ENCODE measurements at places on chromosomes 3 and 15.

- DNase-seq, result no peak
Measured at GRCh38 chr3:97720417-97720816, 44.1 kb upstream of the ARL6 start.

DNA sequence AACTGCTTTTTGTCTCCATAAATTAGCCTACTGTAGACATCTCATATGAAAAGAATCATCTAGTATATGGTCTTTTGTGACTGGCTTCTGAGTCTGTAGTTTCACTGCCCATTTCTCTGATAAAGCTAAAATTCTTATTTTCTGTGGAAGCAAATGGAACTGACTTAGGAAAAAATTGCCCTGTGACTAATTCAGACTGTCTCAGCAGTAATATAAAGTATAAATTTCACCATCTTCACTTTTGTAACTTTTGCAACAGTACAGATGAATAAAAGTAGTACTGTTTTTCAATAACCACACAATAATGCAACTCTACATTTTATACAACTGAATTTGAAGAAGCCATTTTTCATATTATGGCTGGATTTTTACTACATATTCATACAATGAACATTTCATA lies 104.1 kb downstream of the TBC1D5 start:
- DNase-seq, result no peak

DNA sequence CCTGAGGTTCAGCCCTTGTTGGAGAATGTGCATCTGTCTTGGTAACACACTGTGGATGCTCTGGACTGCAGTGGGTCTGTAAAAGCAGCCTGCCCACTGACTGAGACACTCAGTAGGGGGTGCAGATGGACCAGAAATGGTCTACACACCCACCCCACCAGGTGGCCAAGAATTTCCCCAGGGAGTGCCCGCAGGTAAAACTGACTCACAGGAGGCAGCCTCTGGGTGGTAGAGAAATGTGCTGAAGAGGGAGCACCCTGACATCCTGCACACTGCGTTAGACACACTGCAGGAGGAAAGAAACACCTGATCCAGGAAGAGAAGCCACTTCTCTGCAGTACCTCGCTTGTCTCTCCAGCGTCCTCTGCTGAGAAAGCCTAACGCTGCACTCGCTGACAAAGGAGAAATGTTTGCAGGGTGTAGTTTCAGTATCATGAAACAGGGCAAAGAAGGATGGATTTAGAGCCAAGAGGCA lies 109.5 kb upstream of the ABHD17C start:
- no peak for DNase-seq

DNA sequence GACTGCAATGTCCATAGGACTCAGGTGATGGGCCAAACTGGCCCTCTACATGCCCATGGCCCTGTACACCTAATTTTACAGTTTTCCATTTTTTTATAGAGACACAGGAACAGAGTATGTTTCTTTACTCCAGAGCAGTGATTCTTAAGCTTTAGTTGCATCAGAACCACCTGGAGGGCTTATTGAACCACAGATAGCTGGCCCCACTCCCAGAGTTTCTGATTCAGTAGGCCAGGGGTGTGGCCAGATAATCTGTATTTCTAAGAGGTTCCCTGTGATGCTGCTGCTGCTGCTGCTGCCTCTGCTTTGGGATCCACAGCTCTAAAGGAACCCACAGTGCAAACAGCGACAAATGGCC lies 5.1 kb downstream of the RBP1 start:
- DNase-seq, result no peak

DNA sequence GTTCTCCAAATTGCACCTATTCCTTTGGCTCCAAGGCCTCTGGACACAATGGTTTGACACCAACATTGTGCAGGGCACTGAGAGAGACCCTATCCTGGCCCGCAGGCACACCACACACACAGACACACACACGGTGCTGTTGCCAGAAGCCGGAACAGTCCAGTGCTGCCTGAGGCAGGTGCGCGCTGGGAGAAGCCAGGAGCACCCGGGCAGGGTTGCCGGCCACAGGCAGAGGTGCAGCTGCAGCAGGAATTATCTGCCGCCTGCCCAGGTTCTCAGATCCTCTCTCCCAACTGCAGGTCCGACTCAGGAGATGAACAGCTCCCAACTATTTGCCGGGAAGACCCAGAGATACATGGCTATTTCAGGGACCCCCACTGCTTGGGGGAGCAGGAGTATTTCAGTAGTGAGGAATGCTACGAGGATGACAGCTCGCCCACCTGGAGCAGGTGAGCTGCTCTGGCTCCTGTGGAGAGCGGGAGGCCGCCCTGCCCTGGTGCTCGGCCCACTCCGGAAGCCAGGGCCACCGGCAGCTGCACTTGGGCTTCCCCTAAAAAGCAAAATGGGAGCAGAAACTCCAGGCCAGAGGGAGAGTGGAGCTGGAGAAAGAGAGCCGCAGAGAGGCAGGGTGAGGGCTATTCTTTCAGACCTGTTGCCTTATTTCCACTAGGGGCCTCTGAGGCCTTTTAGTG lies 42.9 kb downstream of the CHDH start:
- DNase-seq, result no peak

GRCh38 chr3:15271785-15272381 lies 60.5 kb downstream of the SH3BP5 start:
- DNase-seq, result peak; percentile 63

GRCh38 chr3:69357196-69357595 lies 28.7 kb downstream of the FRMD4B start:
- no peak for DNase-seq

GRCh38 chr3:170695486-170696064 lies 109.7 kb upstream of the SLC7A14 start:
- no peak for DNase-seq

- no peak for DNase-seq
Measured at GRCh38 chr3:141380279-141380678, 12.0 kb downstream of the ZBTB38 start.

DNA sequence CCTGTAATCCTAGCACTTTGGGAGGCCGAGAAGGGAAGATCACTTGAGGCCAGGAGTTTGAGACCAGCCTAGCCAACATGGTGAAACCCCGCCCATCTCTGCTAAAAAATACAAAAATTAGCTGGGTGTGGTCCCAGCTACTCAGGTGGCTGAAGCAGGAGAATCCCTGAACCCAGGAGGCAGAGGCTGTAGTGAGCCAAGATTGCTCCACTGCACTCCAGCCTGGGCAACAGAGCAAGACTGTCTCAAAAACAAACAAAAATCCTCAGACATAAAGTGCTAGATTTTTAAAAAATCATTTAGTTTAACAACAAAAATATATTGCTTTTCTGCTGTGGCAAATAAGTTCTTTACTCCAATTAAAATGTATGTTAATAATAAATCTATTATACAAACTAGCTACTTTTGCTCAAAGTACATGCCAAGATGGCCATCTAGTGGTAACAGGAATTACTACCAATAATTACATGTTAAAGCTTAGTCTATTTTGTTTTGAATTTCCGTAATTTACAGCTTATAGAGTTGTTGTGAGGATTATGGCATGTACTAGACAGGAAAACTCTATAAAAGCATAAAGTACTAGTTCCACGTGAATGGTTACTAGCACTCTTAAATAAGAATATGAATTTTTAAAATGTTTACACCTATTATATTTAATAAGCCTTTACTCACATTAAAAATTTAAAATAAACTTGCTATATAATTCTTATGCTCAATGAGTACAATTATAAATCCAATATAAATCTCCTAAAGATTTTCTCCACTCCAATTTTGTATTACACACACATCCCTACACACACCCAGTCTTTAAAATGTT lies 39.0 kb downstream of the GABPB1 start:
- no peak for DNase-seq

DNA sequence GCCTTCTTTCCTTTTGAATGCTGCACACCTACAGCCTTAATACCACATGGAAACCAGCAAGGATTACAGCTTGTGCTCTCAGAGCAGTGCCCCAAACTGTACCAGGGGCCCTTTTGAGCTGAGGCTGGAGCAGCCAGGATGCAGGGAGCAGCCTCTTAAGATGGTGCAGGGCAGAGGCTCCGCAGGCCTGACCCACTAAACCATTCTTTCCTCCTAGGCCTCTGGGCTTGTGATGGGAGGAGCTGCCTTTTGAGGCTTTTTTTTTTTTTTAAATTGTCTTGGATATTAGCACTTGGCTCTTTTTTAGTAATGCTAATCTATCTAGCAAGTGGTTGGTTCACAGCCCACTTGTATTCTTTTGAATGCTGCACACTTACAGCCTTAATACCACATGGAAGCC lies 37.7 kb downstream of the PFN2 start:
- DNase-seq, result no peak

DNA sequence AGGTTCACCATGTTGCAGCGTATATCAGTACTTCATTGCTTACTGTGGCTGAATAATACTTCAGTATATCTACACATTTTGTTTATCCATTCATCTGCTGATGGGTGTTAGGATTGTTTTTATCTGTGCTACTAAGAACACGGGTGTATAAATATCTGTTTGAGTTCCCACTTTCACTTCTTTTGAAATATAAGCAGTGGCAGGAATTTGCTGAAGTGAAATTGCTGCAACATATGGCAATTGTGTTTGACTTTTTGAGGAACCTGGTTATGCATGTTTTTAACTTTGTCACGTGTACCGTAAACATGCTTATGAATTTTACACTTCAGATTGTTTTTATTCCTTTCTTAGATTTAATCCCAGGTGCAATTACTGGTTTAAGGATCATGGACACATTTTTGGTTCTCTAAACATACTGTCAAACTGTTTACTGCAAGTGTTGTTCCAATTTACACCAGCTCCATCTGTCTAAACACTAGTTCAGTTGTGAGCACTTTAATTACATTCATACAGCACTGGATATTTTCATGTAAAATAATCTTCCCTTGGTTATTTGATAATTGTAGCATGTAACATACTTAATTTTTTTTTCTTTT lies 23.1 kb downstream of the TRAK1 start:
- no peak for DNase-seq

- no peak for DNase-seq
Measured at GRCh38 chr3:116341899-116342298, 103.4 kb downstream of the LSAMP start.

GRCh38 chr15:41977757-41978383 lies 5.5 kb upstream of the EHD4 start:
- no peak for DNase-seq

DNA sequence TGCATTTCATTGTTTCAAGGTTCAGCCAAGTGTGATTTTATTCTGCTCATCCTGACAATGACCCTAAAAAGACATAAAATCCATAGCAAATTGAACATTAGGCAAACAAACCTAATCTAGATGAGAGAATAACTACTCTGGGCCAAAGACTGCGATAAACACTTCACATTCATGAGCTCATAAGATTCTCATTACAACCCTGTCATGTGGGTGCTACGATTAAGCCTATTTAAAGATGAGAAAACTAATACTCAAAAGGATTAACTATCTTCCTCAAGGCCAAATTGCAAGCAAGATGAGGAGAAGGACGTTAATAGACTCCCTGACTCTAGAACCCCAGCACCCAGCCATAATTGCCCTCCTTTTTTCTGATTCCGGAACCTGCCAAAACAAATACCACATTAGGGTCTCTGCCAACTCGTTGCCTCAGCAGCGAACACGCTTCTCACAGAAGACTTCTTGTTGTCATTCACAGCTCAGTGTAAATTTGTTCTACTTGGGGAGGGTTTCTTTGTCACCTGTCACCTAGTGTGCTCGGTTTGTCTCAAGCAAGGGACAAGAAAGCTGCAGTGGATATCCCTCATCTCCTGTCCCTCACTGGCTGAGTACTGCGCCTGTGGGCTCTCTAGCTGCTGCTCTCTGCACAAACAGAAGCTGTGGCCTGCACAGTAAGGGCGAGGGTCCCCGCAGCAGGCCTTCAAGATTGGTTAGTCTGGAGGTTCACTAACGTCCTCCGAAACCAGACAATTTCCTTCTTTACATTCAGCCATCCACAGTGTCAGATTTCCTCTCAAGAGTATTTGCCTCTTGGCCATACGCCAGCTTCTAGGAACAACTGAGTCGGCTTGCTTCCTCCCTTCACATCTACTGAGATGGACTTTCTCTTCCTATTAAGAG lies 200.0 kb upstream of the UBE2E2 start:
- DNase-seq, result no peak

DNA sequence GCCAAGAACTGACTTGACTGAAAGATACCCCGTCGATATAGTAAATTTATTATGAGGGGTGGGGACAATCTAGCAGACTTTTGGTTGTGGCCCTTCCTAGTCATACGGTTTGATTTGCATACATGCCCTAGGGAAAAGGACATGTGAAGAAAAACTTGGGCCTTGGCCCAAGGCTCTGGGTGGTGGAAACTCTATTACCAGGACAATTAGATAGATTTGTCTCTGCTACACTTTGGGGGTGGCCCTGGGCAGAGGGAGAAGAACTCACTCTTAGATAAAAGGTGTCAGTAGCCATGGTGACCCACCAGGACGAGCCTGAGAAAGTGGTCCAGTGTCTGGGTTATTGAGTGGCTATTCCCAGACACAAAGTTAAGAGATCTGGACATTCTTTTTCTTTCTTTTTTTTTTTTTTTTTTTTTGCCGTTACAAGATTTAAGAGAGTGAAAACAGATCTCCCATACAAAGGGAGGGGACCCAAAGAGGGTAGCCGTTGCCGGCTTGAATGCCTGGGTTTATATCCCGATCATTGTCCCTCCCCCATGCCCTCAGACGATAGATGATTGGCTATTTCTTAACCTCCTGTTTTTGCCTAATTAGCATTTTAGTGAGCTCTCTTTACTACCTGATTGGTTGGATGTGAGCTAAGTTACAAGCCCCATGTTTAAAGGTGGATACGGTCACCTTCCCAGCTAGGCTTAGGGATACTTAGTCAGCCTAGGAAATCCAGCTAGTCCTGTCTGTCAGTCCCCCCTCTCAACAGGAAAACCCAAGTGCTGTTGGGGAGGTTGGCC lies 96.4 kb upstream of the SMAD3 start:
- DNase-seq, result no peak

DNA sequence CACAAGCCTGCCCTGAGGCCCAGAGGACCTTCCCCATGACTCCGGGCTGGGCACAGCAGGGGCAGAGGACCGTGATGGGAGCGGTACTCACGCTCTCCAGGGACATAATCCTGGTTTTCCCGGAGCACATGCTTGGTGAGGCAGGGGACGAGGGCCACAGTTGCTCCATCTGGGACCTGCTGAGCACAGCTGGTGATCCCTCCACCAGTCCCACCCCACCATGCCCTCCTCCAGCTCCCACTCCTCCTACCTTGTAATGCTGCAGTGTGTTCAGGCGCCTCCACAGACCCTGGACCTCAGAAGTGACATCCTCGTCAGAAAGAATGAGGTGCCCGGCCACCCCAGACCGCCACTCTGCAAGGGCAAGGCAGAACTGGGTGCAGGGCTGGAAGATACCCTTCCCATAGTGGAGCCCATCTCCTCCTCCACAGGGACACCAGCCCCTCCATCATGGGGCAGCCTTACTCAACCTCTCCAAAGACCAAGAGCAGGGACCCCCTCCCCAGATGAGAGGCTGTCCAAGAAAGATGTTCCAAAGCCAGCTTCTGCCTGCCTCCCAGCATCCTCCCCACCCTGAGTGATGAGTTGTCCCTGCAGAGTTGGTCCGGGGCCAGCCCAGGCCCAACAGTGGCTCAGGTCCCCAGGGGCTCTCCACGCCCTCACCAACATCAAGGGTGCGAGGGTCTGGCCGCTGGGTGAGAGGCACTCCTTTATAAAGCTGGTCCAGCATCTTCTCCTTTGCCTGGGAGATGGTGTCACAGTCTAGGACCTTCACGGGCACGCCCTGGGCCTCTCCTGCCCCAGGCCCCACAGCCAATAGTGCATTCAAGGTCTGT lies 19.5 kb downstream of the PLXNB1 start:
- no peak for DNase-seq

All from activated CD4-positive, CD25-positive, alpha-beta regulatory T cell treated with anti-CD3 and anti-CD28 coated beads, Interleukin-2, amount 50 U/mL, for 16 hours (primary cell).